Activated CD4-positive, alpha-beta T cell treated with anti-CD3 and anti-CD28 coated beads, Interleukin-2, Interleukin-4, amounts not matched to agents 100 ng/mL and 50 ng/mL, durations not matched to agents 16 hours and 8 hours (primary cell): ENCODE measurements at places on chromosomes 13 and 19.
A peak's percentile ranks its signal among the peaks of the same experiment; 100 is the strongest.

DNA sequence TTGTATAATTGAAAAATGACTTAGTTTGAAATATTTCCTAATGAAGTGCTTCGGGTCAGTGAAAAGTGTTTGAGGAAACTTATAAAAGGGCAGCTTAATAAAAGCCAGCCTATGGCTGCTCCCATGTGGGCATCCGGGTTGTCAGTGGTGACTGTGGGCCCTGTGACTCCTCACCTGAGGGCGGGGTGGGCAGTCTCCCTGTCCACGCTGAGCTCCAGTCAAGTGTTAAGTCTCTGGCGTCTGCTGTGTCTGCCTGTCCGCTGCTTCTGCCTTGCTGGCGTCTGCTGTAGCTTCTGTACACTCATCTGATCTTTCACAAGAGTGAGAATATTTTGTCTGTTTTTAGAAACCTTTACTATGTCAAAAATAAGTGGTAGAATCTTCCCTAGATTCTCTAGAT, 7.1 kb downstream of the LAMP1 start:
- DNase-seq = no peak

DNA sequence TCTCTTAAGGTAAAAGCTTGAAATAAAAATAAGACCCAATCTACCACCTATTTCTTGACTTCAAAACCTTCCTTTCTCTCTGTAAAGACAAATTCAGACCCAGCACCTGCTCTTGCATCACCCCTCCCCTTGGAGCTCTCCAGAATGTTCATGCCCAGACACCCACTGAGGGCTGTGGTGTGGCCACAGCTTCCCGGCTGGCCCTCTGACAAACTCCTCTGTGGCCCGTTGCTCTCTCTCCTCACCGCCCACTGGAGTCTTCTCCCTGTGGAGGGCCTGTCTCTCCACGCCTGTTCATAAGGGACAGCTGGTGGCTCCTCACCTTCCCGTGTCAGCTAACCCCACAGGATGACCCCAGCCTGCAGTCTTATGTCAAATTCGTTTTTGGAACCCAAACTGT, 49.1 kb downstream of the TSSK6 start:
- DNase-seq = no peak

DNA sequence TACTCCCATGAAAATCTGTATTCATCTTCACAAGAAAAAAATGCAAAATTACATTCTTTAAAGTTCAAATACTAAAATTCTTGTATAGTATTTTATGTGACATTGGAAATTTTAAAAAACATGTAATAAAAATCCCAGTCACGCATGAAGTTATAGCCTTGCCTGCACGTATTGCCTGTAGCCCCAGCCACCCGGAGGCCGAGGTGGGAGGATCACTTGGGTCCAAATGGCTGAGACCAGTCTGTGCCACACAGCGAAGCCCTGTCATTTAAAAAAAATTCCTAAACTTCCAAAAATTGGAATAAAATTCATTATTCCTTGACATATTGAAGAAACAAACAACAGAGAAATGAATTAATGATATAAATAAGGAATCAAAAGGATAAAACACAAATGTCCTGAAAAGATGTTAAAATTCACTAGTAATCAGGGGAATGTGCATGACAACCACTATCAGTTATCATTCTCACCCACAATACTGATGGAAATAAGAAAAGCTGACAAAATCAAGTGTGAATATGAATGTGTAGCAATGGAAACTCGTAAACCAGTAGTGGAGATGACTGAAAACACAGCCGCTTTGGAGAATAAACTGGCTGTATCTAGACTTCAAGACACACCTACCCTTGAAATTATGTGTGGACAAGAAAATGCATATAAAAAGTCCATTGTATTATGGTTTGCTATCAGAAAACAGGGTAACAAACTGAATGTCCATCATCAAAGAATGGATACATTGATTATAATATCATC, 7.5 kb downstream of the CARD8 start:
- DNase-seq = peak; percentile 58

DNA sequence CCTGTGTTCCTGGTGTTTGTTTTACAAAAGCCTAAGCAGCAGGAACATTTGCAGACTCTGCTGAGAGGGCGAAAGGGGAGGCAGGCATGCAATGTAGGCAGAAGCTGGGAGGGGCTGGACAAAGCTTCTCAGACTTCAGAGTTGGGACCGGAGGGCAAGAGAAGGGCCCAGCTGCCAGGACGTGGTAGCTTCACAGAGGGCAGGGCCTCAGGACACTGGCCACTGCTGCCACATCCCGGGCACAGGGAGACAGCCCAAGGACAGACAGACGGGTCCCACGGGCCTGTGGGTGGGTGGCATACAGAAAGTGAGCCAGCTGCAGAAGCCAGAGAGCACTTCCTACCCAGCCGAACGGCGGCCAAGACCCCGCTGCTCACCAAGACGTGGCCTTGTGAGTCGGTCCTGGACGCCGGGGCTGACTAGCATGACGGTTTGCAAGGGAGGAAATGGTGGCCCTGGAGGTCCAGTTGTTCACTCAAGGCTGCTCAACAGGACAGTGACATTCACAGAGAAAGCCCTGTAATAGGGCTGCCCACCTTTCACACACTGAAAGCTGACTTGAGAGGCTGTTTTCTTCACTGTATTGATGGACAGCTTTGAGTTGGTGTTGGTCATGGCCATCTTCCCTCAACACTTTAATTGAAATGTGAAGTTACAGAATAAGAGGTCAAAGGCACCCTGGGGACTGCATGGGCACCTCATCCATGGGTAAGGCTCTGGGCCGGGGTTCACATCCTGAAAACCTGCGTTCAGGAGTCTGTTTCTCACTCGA, 23.7 kb upstream of the TFDP1 start:
- DNase-seq = no peak

DNA sequence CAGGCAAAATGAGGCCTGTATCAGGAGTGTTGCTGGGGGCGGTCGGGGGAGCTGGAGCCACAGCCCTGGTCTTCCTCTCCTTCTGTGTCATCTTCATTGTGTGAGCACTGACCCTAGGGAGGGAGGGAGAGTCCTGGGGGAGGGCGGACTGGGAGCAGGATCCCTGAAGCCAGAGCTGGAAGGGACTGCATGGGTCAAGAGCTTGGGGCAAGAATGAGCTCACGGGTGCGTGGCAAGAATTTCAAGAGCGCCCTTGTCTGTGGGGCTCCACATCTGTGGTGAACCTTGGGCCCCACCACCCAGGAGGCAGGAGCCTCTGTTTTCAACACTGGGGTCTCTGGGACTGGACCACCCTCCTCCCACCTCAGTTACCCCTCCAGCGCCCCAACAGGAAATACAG, 4.7 kb downstream of the SIGLEC7 start:
- DNase-seq = no peak

- no peak for DNase-seq
Measured at GRCh38 chr19:1698636-1699035, 46.2 kb upstream of the TCF3 start.

DNA sequence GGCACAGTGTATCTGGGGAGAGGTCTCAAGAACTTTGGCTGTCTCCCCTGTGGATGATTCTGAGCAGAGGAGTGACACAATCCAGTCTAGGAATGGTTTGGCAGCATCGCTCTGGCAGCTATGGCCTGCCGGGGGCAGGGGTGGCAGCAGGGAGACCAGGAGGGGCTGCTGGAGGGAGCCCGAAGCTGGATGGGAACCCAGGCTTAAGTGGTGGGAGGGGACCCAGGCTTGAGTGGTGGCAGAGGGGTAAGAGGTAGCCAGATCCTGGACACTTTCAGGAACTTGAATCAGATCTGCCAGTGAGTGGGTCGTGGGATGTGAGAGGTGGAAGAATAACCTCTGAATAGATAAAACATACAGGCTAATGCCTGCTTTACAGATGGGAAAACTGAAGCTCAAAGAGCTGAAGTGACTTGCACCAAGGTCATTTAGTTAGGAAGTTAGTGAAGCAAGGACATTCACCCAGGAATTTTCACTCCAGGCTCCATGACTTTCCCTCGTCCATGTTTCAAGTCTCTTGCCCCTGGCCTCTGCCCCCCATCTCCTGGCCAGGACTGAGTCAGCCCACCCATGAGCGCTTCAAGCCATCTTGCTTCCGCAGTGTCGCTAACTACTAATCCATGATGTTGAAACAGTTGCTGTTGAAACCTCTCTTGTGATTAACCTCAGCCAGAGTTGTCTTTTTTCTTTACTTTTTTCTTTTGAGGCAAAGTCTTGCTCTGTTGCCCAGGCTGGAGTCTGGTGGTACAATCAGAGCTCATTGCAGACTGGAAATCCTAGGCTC, 29.9 kb upstream of the C1QTNF9 start:
- DNase-seq = no peak

GRCh38 chr19:42111811-42112210, 20.4 kb downstream of the POU2F2 start:
- DNase-seq = no peak

DNA sequence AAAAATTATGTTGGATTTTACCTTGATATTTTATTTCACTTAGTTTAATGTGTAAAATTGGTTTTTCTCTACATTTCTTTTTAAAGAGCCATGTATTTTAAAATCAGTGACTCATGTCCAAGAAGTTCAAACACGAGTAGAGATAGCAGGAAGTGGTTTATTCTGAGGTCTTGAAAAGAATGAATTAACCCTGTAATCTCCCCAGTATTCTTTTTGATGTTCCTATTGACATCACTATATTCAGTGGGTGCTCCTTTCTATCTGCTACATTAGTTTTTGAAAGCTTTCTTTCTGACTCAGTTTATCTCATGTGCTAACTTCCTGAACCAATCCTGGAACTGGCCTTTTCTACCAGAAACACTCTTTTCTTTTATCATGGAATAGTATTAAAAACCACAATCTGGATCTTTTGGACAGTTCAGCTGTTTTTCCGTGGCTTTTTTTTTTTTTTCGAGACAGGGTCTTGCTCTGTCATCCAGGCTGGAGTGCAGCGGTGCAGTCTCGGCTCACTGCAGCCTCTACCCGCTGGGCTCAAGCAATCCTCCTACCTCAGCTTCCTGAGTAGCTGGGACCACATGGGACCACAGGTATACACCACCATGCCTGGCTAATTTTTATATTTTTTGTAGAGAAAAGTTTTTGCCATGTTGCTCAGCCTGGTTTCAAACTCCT, 114.9 kb downstream of the PCCA start:
- DNase-seq = peak; percentile 52

DNA sequence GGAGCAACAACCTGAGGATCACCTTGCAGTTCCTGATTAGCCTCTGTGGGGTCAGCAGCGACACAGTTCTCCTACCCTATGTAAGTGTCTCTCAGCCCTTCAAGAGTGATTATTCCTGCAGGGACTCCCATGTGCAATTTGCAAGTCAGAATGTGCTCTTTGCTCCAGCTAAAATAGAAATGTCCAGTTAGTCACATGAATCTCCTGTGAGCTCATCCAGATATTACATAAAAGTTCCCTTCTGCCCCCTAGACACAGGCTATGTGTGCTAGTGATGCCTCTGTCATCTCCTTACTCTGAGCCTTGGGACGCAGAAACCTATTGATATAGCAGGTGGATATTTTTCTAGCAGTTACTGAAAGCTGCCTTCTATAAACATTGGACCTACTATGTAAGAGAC, 105.5 kb downstream of the ZAR1L start:
- DNase-seq = no peak

DNA sequence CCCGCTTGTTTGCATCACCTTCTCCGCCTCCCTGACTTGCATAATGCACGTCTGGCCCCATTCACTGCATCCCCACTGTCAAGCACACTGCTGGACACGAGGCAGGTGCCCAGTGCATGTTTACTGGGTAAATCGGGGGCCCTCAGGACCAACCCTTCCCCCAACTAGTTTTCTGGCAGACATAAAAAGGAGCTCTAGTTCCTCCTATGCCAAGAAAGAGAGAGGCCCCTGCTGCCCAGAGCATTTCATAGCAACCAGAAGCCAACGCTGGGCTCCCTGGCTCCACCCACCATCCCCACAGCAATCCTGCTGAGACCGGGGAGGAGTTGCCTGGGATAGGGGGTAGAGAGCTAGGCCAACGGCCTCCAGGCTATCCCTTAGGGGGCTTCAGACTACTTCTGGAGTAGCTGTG, 23.2 kb downstream of the ANKRD27 start:
- no peak for DNase-seq

DNA sequence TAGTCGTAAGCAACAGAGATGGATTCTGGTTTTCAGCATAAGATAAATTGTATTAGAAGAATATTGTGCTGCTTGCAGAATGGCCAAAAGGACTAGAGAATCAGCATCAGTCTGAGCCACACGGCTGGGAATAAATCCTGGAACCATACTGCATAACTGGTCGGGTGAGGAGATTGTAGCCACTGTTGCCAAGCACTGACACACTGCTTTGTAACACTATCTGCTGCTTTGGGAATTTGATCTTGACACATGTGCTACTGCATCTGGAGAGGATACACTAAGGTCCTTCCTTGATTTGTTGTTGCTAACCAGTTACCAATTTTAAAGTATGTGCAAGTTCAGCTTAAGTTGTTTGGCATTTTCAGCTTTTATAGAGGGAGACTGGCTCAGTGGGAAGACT, 1.9 kb downstream of the HNRNPA1L2 start:
- no peak for DNase-seq

DNA sequence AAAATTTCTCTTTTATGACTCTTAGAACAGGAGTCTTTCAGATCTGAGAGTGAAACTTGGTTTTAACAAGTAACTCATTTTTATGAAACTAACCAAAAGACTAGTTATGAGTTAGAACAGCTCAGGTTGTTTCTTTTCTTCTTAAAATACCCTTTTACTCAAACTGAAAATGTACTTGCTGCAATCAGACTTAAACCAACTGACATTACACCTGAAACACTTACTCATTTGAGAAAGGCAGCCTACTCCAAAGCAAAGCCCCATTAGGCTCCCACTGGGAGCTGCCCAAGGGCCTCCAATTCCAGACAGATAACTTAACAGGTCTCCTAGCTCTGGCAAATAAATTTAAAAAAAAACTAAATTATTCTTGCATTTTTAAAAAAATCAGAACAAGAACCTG, 3.6 kb downstream of the FOXO1 start:
- peak; percentile 84 for DNase-seq

GRCh38 chr13:43299374-43299773, 276.0 kb downstream of the DNAJC15 start:
- no peak for DNase-seq

DNA sequence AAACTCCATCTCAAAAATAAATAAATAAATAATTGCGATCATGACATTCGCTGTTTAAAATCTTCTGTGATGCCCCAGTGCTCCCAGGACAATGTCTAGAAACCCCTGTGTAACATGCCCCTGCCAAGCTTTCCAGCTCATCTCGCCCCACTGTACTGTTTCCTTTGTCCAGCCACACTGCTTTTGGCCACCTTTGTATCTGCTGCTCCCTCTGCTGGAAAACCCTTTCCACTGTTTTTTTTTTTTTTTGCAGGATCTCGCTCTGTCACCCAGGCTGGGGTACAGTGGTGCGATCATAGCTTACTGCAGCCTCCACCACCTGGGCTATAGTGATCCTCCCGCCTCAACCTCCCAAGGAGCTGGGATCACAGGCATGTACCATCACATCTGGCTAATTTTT, 7.5 kb downstream of the PLAUR start:
- no peak for DNase-seq
